Mesothelial cell of epicardium (in vitro differentiated cells): ENCODE measurements at places on chromosomes 13 and 19. TPM values are rescaled to one million over a fixed set of nuclear protein-coding genes. Genes with fewer than 3 reads are reported as not detected.
A peak's percentile ranks its signal among the peaks of the same experiment; 100 is the strongest.

DNA sequence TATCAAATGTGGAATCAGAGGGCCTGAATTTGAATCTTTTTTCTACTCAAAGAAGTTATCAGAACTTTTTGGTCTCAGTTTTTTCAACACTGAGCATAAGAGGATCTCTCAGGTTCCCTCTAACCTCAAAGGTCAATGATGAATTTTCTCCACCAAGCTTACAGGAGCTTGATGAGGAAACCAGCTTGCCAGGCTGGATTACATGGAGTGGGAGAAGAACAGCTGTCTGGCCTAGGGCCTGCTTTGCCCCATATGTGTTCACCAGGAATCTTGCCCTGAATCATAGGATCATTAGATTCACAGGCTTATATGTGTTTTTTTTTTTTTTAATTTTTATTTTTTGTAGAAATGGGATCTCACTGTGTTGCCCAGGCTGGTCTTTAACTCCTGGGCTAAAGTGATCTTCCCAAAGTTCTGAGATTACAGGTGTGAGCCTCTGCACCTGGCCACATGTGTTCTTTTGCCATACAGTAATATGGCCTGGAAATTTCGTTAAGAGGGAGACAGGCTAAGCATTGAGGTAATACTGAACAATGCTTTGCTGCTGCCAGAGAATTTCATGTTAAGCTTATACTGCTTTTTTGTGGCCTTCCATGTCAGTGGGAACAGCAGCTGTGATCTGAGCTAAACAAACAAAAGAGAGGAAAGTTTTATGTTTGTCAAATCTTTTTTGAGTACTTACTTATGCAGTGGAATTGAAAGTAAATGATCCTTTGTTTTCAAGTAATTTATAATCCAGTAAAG is 110.6 kb downstream of the DNAJC3 start:
- no peaks in the 10 kb centered on the region for H3K4me1 ChIP-seq
- peaks cover 36% of the 10 kb centered on the region for H3K36me3 ChIP-seq
- no peak overlapping the region for H3K4me3 ChIP-seq
- H3K27ac ChIP-seq, result peak overlapping the region; percentile 68
- H3K27me3 ChIP-seq, result no peaks in the 10 kb centered on the region
- no peak for DNase-seq

GRCh38 chr19:51607920-51608562 is 22.2 kb downstream of the SIGLEC5 start:
- no peak overlapping the region for H3K27ac ChIP-seq
- no peaks in the 10 kb centered on the region for H3K27me3 ChIP-seq
- H3K36me3 ChIP-seq, result peaks cover 4% of the 10 kb centered on the region
- H3K4me1 ChIP-seq, result no peaks in the 10 kb centered on the region

DNA sequence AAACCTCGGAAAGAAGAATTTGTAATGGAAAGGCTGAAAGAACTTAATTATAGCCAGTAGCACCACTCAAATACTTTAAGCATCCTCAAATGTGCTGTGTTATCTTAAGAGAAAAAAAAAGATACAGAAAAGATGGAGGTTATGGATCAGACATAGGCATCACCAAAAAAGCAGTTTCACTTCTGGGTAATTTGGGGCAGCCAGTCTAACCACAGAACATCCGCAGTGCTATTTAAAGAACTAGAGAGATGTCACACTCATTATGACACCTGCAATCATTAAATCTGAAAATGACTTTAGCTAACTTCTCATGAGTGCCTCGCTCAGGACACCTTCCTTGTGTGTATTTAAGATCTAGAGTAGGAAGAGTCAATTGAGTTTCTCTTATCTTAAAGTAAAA is 211.8 kb downstream of the RBM26 start:
- H3K4me1 ChIP-seq, result no peaks in the 10 kb centered on the region
- no peak for DNase-seq
- no peak overlapping the region for H3K27ac ChIP-seq
- H3K4me3 ChIP-seq, result no peak overlapping the region
- no peaks in the 10 kb centered on the region for H3K36me3 ChIP-seq

DNA sequence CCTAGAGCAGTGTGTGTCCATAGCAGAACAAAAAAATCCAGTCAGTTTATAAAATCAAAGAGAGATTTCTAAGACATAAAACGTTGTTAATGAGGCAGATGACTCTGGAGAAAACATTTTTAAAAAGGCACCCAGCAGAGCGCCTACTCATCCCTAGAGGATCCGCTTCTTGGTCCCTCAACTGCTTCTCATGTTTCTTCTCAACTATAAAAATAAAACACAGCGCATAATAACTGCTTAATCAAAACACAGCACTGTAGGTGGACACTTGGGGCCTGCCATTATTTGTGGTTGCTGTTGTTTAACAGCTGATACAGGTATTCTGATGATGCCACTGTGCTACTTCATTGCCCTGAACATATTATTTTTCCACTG is 347.9 kb downstream of the FGF9 start:
- H3K27me3 ChIP-seq, result no peaks in the 10 kb centered on the region
- no peaks in the 10 kb centered on the region for H3K36me3 ChIP-seq
- peaks cover 20% of the 10 kb centered on the region for H3K4me1 ChIP-seq
- no peak overlapping the region for H3K4me3 ChIP-seq

- no peak overlapping the region for H3K4me3 ChIP-seq
- H3K36me3 ChIP-seq, result no peaks in the 10 kb centered on the region
- peaks cover 45% of the 10 kb centered on the region for H3K27me3 ChIP-seq
- peaks cover 51% of the 10 kb centered on the region for H3K4me1 ChIP-seq
- peak overlapping the region; percentile 6 for H3K27ac ChIP-seq
Measured at GRCh38 chr13:44402899-44403445, 29.3 kb downstream of the SERP2 start.

DNA sequence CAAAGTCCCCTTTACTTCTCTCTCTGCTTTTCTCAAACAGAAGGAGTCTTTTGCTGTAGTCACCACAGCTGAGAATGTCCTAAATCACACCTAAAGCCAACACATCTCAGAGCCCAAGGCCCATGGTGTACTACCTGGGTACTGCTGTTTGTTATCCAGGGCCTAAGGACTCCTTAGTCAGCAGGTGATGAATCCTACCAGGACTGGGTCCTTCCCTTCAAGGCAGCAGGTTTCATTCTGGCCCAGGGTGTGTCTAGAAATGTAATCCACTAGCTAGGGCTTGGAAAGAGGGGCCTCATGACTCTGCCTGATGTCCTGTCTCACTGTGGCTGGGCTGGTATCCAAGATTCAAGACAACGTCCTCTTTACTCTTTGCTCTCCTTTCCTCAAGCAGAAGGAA is 36.2 kb upstream of the ENOX1 start:
- peaks cover 11% of the 10 kb centered on the region for H3K36me3 ChIP-seq
- H3K4me3 ChIP-seq, result no peak overlapping the region
- no peaks in the 10 kb centered on the region for H3K27me3 ChIP-seq
- no peaks in the 10 kb centered on the region for H3K4me1 ChIP-seq
- H3K27ac ChIP-seq, result no peak overlapping the region
- no peak for DNase-seq

DNA sequence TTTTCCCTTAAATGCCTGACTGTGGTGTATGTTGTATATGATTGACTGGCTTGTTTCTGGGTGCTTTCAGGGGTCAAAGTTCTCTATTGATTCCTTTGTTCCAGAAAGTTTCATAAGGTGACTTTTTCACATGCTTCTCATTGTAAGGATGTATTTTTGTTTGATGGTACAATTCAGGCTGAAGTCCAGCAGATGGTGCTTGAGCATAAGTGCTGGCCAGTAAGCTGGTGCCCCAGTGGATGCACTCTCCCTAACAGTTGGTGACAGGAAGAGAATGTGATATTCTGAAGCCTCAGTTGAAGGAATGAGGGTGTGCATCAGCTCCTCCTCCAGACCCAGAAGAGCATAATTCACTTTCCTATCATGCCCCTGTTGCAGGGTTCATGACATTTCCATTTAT is 1941.6 kb upstream of the PRR20A start:
- H3K4me3 ChIP-seq, result no peak overlapping the region
- DNase-seq, result no peak
- H3K27me3 ChIP-seq, result no peaks in the 10 kb centered on the region
- H3K4me1 ChIP-seq, result peaks cover 2% of the 10 kb centered on the region

CGB3 gene
- not detected in 3 replicates for total RNA-seq

GGN gene
- total RNA-seq, result 1.3 to 2.4 TPM (median 2.0 TPM) in 3 replicates

C1QTNF9 gene
- not detected in 3 replicates for total RNA-seq

PTGER1 gene
- total RNA-seq, result 2.8 to 3.5 TPM (median 2.8 TPM) in 3 replicates

FGF22 gene
- 0.25 to 0.38 TPM in 2 of 3 replicates, not detected in the other for total RNA-seq
